ENCODE measurements at places on chromosomes 16 and 17.

DNA sequence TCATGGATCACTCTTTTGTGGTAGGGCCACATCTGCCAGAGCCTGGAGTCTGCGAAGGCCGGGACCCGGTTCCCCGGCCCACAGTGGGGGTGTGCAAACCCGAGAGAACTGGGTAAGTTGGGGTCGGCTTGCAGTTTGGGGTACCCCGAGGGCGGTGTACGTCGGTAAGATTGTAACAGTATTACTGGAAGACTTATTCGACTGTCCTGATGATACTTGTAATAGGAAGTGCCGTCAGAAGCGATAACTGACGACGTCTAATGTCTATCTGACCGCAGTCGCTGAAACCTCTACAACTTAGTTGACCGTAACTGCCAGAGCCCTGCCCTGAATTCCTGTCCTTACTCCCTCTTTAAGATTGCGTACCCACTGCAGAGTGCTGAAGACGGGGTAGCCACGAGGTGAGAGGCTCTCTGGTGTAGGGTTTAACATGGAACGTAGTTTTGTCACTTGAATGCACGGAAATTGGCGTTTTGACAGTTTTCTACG is 24.0 kb downstream of the TRPV2 start:
- DNase-seq, result no peak

GRCh38 chr16:89670496-89671431 is 13.1 kb downstream of the SPATA33 start:
- DNase-seq, result no peak

GRCh38 chr16:10619271-10619849 is 39.0 kb upstream of the EMP2 start:
- DNase-seq, result no peak

DNA sequence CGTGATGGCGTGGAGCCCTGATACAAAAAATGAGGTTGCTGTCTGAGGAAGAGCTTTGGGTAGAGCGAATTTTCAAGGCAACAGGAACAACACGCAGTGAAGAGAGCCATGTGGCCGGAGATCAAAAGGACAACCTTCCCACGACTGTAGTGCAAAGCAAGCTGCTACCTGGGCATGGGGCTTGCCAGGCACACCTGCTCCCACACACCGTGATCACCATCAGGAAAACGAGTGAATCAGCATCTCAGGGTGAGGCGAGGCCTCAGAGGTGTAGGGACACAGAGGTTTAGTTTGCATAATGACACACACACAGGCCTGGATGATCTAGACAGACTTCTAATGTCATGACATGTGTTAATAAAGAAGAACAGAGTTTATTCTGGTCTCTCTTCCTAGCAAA is 65.7 kb downstream of the PARN start:
- DNase-seq, result no peak

DNA sequence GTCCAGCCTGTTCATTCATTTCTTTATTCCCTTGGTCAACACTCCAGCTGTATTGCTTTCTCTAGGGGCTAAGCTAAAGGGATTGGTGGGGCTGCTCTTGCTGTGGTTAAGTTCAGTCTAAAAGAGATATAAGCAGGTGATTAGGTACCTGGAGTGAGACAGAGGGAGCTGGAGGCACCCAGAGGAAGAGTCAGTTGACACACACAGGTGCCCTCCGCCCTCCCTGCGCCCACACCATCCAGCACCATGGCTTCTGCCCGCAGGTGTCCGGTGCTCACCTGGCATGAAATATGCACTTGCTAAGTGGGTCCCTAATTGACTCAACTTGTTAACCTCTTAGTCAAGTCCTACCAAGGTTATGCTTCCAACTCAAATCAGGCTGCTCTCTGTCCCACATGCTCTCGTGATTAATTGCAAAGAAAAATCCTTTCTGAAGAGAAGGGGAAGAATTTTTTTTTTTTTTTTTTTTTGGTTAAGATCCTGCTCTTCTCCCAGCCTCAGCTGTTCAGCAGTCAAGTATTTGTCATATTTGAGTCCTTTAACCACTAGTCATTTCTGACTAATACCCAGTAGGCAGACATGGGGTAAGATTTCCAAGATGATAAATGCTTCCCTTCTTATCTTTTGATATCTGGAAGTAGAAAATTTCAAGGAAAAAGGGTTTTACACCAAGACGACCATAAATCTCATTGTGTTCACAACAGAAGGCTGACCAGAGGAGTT is 199.8 kb upstream of the WSCD1 start:
- no peak for DNase-seq

DNA sequence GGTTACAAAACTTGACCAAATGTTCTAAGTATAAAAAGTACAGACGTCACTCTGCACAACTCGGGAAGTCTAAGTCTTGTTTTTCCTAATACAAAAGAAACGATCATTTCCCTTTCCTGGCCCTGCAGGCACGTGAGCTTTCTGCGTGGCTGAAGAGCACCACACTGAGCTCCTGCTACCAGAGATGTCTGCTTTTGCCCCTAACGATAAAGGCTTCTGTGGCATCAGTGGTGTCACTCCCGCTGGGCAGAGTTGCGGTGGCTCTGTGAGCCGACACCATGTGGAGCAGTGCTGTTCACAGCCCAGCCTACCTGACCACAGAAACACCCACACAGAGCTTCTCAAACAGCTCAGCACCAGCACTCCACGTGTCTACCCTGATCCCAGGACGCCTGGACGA is 20.5 kb downstream of the EMC8 start:
- DNase-seq, result no peak

Data from hippocampal formation (tissue), 2 donors.